ENCODE measurements at places on chromosomes 13 and 19.
A peak's percentile ranks its signal among the peaks of the same experiment; 100 is the strongest.

- DNase-seq, result peak; percentile 91
Observed at GRCh38 chr19:16587833-16588823, 15.9 kb upstream of the SLC35E1 start.

DNA sequence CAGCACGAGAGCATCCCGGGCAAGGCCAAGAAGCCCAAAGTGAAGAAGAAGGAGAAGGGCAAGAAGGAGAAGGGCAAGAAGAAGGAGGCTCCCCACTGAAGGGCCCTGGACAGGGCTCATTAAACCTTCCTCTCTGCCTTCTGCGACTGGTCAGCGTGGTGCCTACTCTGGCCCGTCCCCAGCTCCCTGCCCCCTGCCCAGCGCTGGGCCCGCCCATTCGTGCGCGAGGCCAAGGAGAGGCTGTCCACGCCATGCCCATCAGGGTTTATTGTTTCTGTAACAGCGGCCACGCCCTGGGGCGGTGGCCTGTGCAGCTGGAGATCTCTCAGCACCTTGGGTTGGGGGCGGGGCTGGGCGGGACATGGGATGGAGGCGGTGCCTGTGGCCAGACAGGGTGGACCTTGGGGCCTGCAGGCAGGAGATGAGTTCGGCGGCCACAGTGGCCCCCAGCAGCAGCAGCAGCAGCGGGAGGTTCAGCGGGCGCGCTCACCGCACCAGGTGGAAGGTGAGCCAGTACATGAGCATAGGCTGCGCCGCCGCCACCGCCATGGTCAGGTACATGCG lies 897 bp downstream of the C19orf33 start:
- no peak for DNase-seq

DNA sequence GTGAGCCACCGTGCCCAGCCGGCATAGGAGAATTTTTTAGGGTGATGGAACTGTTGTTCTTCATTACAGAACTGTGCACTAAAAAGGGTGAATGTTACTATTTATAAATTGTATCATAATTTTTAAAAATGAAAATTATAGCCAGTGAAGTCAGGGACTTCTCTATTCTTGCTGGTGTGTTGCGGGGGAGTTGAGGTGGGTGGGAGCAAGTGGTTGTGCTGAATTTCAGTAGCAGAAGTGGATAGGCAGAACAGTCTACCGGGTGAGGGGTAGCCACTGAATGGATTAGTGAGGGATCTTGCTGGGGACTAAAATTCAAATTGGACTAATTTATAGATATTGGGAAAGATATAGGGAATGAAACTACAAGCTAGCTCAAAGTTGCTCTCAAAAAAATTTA lies 74.0 kb downstream of the CAB39L start:
- peak; percentile 69 for DNase-seq

- peak; percentile 49 for DNase-seq
Observed at GRCh38 chr13:49113526-49114286, 106.4 kb upstream of the MLNR start.

DNA sequence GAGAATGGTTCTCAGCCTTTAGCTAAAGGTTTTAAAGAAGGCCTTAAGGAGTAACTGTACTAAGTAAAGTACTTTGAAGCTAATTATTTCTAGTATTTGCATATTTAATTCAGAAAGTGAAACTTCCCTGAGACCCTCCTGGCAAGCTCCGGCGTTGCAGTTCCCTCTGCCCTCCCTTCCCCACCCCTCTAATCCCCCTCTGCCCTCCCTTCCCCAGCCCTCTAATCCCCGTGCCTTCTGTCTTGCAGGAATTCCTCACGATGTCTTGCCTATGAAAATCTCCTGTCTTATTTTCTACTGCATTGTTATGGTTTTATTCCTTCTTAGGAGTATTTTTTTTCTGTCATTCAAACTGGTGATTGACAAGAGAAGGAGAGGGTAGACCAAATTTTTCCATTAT lies 236.9 kb downstream of the COL4A1 start:
- no peak for DNase-seq

DNA sequence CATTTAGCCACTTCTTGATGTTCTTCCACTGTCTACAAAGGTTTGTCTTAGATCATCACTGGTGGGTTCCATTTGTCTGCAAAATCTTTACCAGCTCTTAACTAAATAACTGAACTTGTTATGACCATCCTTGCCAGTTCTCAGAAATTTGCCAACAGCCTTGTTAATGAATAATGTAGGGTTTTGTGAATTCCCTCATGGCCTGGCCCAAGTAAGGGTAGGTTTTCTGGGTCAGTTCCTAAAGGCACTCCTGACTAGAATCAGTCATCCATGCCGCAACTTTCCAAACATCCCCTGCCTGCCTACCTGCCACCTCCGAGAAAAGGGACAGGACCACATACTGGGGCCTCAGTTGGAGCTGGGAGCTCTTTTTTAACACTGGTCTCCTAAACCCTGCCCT lies 4.0 kb downstream of the COL4A1 start:
- no peak for DNase-seq

DNA sequence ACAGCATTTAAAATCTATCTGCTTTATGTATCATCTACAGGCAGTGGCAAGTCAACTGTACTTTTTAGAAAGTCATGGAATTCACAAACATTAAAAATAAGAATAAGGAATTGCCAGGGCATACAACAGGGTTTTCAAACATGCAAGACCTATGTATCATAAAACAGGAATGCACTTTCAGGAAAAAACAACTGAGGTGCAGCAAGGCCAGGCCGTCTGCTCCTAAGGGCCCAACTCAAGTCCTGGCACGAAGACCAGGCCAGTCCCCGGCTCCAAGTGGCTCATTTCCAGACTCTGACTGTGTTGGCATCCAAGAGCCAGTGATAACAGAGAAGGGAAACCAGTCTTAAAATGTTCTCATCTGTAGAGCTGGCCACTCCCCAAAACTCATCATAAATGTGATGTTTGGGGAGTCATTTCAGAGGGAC lies 7.1 kb downstream of the RFX2 start:
- no peak for DNase-seq

DNA sequence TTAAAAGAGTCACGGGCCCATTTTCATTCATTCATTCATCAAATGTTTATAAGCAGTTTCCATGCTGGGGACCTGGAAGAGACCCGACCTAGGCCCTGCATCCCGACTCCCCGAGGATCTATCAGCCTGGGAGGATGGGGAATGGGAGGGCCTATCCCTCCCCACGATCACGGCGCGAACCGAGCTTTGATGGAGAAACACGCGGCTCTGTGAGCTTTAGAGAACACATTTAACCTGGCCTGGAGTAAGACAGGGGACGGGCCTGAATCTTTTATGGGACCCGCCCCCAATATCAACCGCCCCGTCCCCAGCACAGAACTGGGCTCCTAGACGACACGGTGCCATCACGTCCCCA lies 875 bp upstream of the EVI5L start:
- DNase-seq, result no peak

DNA sequence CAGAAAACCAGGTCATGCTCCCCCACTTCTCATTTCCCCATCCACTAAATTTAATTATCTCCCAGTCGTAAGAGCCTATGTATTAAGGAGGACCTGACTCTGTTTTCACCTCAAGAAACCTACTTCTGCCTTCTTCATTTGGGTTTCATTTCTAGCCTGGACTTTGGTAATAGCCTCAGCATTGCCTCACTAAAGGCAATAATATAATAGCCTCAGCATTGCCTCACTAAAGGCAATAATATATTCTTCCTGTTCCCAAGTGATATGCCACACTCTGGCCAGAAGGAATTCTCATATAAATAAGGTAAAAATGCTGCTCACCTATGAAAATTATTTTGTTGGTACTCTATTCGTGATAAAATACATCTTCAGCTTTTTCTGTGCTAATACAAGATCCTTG lies 993.9 kb downstream of the EFNB2 start:
- no peak for DNase-seq

DNA sequence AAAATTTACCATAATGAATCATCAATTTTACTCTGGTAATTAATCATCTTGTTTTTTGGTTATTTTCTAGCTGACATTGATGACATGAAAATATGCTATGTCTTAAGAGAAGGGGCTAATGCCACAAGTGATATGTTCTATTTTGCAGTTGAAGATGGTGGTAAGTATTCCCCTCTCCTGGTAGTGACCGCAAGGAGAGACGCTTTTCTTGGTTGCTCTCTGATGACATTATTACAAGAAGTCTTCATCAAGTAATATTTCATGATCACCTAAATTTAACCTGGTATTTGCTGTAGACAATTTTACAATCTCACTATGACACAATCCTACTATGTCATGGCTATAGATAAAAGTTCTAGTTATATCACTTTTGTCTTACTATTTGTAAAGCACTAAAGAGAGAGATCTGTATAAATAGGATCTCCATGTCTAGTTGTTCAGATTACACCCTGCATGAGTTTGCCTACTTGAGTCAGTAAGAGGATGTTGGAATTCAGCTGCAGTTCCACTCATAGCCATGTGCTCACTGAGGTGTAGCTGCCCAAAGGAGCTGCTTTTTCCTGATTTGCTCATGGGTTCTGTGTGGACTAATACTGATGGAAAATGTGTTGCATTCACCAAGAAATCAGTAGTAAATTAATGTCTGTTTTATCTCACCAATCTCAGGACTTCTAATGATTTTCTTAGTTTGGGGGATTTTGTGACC lies 10.9 kb downstream of the FREM2 start:
- DNase-seq, result no peak

DNA sequence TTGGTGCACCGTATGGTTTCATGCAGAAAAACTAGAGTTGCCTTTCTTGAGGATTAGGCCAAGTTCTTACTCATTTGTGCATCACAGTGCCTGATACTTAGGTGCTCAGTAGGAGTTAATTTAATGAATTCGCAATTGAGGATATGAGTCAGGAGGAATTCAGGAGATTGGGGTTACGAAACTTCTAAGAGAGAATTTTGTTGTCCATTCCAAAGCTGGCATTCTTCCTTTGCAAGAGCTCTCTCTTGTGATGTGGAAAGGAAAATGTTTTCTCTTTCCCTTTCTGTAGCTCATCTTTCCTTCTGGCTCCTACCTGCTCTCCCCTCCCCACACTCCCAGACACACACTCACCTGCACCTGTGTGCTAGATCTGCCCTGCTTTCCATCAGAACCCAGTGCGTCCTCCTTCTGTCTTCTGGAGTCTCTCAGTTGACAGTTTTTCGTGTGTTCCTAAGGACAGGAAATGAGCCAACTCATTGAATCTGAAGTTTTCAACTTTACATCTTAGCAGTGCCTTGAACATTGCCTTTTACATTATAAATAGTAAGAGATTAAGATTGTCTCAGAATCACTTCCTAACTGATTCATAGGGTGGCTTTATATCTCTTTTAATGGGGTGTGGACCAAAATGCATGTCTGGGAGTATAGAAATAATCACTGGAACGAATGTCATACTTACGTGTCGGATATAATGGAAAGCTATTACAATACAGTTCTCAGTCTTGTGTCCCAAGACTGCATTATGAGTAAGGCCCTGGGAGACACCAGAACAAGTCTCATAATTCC lies 19.7 kb upstream of the ERCC5 start:
- DNase-seq, result no peak

DNA sequence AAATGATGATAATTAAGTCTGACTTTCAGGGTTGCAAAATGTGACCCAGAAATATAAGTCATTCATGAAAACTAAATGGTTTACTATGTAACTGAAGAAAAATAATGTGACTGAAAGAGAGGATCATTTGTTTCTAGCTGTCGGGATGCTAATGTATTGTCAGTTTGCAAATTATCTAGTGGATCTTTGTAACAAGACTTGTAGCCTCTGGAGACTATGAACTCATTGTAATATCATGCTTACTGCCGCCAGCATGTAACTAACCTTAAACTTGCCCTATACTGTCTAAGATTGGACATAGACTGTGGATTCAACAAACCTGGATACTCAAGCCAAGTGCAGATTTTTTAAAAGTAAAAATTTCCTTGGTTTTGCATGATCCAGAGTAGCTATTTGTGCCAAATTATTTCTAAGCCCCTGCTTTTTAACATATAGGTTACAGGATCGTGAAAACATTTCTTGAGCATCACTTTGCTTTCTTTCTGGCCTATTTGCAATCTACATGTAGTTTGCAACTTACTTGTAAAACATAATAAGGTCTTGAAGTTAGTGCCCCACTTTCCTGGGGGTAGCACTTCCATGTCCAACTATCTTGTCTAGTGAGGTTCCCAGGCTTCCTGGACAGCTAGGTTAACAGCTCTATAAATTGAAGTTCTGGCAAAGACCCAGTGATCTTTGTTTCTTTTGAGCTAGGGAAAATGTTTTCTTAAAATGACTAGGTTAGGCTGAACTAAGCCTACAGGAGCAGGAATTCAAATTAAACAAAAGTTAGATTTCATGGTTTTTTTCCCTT lies 3.3 kb upstream of the POSTN start:
- DNase-seq, result no peak

GRCh38 chr19:46753420-46754155 lies 7.3 kb upstream of the STRN4 start:
- DNase-seq, result peak; percentile 75

GRCh38 chr13:52931131-52931530 lies 82.7 kb upstream of the PCDH8 start:
- DNase-seq, result no peak

DNA sequence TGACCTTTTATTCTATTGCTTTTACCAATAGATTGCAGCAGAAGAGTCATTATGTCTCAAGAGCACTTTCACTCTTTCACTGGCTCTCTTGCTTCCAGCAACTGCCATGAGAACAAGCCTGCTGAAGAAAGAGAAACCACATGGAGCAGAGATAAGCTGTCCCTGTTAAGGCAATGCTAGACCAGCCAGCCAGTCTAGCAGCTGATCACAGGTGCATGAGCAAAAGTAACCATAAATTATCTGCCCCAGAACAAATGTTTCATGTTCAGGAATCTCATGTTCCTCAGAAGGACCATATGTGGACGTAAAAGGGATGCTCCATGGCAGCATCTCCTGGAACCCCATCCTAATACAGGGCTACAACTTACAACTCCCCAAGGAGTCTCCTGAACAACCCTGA lies 20.4 kb upstream of the DCLK1 start:
- DNase-seq, result no peak

DNA sequence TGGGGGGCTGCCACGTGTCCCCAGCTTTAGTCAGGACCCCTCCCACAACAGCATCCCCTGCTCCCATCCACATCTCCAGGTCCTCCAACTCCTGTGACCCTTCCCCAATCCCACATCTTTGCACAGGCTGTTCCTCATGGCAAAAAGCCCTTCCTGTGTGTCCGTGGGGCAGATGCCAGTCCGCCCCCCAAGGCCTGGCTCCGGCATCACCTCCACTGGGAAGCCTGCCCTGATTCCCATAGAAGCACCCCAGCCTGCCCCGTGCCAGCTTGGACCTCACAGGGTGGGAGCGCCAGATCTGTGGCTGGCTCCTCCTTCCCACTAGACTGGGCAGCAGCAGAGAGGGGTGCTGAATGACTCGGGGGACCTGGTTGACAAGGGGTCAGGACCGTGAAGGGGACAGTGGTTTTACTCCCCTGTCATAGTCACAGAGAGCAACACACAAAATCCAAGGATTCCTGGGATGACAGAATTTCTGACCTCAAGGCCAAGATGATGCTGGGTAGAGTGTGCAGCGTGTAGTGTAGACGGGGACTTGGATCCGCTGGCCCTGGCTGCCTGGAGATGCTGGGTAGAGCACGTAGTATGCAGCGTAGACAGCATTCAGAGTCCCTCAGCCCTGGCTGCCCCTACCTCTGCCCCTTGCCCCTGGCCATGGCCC lies 13.3 kb downstream of the KLF2 start:
- DNase-seq, result no peak

- DNase-seq, result no peak
Observed at GRCh38 chr13:90591927-90592268, 755.6 kb upstream of the MIR17HG start.

GRCh38 chr13:65063753-65064152 lies 2166.4 kb downstream of the PCDH9 start:
- no peak for DNase-seq

Data from Kasumi-1 (cell line).